ENCODE measurements at places on chromosomes 6 and 20.

- DNase-seq: no peak
Measured at GRCh38 chr6:45478240-45478639, 100.5 kb upstream of the SUPT3H start.

GRCh38 chr6:21587179-21587960, 6.2 kb upstream of the SOX4 start:
- DNase-seq: peak; percentile 1

DNA sequence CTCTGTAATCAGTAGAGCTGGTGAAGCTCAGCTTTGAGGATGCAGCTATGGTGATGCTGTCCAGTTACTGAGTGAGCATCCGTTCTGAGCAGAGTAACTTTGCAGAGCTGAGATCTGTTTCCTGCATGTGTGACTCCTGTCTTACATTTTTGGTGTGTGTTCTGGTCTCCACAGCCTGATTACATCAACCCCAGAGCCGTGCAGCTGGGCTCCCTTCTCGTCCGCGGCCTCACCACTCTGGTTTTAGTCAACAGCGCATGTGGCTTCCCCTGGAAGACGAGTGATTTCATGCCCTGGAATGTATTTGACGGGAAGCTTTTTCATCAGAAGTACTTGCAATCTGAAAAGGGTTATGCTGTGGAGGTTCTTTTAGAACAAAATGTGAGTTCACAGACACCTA, 81.6 kb downstream of the FAM120B start:
- no peak for DNase-seq

DNA sequence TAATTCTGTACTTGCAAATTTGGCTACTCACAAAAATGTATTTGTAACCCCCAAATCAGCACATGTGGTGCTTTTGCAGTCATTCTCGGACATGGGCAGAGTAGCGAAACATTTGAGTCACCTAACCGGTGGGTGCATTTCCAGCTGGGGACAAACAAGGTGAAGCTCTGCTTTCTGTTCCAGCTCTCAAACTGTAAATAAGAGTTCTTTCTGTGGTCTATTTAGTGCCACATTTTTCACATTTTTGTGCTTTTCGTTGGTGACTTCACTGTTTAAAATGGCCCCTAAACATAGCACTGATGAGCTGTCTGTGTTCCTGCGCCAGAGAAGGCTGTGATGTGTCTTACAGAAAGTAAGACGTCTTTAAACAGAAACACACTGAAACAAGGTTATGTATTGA, 244.5 kb downstream of the CDC5L start:
- DNase-seq: no peak

- no peak for DNase-seq
Measured at GRCh38 chr6:85574932-85575598, 18.6 kb downstream of the SNX14 start.

DNA sequence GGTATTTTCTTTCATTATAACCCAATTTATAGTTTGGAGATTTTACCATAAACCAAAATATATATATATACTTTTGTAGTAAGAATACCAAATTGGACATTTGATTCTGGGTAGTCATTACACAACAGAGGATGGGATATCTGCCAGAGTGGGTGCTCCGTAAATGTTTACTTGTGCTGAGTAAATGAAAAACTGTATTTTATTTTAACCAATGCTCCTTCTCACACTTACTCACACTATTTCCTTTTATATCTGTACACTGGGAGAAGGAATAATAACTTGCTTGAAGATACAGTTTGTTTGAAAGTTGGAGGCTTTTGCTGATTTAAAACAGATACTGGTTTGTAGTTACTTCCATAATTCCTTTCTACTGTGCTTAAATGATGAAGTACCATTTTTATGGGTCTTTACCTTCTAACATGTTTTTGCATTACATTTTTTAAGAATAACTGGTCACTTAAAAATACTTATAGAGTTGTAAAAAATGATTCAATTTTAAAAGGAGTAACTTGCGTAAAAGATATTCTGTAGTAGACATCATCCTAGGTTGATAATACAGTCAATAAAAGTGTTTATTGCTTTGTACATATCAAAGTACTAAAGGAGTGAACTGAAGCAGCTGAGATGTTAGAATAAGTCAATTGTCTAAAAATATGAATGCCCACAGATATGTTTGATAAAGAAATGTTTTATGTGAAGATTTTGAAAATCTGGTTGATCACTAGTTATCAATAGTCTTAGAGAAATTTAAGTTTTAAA, 411.7 kb downstream of the UTRN start:
- DNase-seq: no peak

DNA sequence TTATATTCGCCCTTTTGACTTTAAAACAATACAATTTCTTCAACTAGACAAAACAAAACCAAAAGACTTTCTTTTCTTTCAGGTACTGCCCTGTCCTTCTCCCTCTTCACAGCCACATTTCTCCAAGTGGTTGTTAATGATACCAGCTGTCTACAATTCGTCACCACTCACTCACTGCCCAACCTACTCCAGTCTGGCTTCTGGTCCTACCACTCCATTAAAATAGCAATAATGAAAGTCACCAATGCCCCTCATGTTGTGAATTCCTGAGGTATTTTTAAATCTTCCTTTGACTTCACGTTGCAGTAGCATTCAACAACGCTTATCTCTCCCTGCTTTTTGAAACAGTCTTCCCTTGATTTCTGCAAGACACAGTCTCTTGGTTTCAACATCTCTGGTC, 11.6 kb upstream of the MAN1A1 start:
- no peak for DNase-seq

DNA sequence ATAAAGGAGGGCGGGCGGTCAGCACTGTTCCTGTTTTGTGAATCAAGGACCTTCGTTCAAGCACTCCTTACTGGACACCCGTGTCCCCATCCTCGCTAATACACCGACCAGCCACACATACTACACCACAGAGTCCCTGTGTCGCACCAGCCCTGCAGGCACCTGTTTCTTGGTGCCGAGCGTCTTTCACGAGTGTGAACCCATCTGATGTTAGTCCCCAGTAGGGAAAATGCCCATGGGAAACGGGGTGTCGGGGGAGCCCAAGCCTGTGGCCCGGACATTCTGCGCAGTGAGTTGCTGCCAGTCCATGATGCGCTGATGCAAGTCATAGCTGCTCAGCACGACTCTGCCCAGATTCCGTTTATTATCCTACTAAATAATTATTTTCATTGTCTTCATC, 74.7 kb downstream of the TTLL2 start:
- no peak for DNase-seq

GRCh38 chr6:107716688-107717089, 107.4 kb downstream of the SCML4 start:
- DNase-seq: peak; percentile 37

DNA sequence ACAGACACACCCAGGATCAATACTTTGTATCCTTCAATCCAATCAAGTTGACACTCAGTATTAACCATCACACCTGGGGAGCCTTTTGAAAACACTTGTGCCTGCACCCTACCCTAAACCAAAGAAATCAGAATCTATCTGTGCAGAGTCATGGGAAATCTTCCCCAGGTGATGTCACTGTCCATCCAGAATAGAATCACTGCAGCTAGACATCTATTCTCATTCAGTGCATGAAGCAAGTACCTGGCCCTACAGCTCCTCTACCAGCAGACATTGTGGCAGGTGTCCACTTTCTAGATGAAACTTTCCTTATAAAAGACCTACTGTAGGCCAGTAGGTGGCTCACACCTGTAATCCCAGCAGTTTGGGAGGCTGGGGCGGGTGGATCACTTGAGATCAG, 262.4 kb upstream of the MARCKS start:
- DNase-seq: no peak

DNA sequence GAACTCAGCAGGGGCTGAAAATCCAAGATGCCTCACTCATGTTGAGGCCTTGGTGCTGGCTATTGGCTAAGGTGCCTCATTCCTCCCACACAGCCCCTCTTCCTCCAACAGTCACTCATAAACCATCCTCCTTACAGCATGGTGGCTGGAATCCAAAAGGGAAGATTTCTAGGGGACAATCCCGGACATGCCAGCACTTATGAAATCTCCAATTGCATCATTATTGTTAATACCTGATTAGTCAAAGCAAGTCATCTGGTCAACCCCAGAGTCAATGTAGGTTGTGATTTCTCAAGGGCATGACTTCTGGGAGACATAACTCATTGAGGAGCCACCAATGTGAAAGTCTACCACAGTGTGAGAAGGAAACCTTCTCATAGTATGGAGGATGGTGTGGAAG, 506.6 kb upstream of the NOX3 start:
- no peak for DNase-seq

DNA sequence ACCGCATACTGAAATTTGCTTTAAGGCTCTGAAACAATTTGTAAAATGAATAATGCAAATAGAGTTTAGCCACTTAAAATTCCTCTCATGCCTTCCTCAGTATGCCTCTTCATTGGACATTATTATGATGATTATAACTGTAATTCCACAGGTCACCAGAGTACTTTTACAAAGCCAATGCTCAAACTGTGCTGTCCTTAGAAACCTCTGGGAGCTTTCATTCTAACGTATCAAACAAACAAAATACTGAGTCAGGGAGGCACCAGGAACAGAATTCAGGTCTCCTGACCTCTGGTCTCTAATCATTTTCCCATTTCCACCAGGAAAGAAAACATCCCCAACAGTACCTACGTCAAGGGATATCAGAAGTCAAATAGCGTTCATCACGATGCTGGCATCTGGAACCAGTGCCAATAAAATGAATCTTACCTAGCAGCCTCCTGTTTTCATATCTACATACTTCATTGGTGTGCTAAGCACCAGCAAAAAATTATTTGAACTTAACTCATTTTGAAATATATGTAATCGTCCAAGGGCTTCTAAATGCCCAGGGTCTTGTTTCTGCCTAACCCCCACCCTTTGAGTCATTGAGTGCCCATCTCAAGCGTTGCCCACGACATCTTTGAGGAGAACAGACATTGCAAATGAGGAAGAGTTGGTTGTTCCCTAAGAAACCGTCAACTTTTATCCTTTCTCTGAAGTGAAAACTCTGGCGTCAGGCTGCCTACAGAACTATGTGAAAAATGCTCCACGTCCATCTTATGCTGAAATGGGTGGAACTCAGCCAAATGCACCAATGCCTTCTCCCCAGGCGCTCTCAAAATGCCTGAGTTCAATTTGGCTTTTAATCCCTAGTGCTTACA, 37.9 kb downstream of the NEDD9 start:
- no peak for DNase-seq

All from stimulated activated CD8-positive, alpha-beta memory T cell treated with anti-CD3 and anti-CD28 coated beads, Interleukin-15, amount 100 ng/mL, for 24 hours (primary cell).